ENCODE measurements at places on chromosomes 5 and 9.

- no peak for DNase-seq
Measured at GRCh38 chr5:137389042-137389441, 110.1 kb downstream of the SPOCK1 start.

- no peak for DNase-seq
Measured at GRCh38 chr9:137485343-137486140, 26.4 kb upstream of the NSMF start.

DNA sequence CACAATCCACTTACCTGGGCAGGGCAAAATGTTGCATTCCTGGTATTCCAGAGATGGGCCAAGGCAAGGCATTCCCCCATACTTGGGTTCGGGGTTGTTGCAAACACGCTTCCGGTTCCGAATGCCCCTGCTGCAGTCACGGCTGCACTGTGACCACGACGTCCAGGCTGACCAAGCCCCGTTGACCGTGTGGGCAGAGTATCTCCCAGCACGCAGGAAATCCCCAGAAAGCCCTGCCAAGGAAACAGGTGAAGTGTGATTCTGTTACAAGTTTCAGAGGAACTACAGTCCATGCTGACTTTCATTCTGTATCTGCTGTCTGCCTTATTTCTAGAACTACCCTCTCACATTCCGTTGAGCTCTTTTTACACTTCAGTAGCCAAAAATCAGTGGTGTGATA, 483.0 kb downstream of the SEMA5A start:
- DNase-seq = no peak

DNA sequence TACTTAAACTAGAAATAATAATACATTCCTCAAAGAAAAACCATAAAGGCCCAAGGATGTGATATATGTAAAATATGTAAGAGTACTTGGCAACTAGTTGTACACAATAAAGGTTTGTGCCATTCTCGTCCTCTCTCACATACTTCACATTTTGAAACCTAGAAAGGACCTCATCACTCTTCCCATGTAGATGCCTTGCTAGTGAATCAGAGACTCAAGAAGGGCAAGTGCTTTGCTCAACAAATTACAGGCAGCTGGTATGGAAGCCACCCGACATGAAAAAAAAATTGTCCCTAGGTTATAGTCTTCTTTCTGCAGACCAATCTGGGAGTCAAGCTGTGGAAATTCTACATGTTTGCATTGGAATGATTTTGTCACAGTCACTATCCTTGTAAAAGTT, 31.7 kb downstream of the ADRB2 start:
- DNase-seq = peak; percentile 13

GRCh38 chr5:124104821-124105220, 592.8 kb downstream of the CSNK1G3 start:
- no peak for DNase-seq

DNA sequence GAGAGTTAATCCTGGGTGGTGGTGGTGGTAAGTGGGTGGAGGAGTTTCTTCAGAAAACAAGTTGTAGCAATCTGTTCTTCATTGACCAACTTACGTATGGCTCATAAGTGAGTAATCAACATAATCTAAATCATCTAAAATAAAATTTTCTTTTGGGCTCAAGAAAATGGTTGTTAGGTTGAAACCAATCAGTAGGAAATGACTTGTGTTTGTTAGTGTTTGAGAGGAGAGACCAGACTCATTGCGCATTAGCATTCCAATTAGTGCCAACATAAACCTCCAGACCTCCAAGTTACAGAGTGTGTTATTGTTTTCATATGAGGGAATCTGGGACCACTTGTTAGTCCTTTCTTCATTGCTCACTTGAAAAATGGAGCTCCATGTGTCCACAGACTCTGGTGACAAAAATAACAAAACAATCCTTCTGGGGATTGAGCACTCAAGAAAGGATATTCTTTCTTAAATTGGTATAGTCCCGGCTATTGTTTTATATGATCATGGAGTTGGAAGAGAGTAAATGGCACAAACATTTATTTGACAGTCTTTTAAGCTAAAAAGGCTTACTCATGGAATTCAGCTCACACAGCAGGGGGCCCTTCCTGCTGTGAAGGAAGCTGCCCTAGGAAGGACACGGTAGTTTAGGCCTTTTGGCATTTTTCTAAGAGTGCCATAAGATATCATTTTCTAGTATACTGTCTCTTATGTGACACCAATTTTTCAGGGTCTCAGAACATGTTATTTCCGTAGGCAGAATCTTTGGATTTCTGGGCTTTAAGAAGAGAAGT, 441.1 kb downstream of the EBF1 start:
- peak; percentile 84 for DNase-seq

DNA sequence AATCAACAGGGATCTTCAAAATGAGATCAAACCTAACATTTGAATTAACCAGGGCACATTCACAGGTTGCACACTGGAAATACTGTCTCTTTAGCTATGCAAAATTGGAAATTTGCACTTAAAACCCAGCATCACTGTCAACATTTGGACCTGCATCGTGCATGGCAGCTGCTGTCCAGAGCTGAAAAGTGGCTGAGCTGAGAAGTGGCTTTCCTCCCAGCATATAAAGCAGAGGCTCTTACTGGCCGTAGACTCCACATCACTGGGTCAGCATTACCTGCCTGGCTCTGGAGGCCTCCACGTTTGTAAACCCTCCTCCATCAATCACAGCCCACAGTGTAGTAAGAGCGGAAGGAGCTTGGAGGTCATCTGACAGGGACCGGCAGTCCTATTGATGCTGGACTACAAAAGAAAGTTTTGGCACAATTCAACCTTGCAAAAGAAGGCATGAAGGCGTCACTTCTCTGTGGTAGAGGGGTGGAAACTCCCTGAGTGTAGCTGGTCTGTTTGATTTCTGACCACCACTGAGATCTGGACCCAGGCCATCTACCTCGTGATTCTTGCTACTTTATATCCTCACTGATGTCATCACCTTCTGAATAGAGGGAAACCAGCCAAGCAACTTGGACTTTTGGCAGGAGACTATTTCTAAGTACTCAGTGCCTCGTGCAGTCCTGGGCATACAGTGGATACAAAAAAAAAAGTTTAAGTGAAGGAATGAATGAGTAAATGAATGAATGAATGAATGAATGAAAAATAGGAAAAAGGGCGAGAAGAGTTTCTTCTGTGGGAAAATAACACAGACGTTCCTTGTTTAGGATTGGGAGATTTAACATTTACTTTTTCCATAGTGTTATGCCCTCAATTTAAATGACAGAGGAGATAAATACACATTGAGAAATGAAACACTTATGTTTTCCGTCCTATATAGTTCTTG, 14.8 kb downstream of the RASEF start:
- DNase-seq = peak; percentile 91

DNA sequence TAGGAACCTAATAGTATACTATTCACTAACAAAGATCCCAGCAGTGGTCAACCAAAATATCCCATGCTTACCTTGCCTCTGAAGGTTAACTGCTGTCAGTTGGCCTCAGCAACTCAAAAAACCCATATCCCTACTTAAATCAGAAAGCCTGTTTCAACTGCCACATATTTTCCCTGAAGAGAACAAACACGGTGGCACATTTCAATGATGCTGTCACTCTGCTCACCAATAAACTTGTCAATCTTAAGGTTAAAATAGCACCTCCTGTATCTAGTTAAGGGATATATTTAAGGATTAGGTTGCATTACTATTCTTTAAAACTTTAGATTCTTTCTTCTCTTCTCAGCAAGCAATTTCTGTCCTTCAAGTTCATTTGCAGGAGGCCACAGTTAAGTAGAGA, 986.9 kb downstream of the CDH18 start:
- DNase-seq = no peak

GRCh38 chr5:10563110-10563944, 543 bp upstream of the ANKRD33B start:
- peak; percentile 47 for DNase-seq

GRCh38 chr5:17817990-17818389, 183.7 kb downstream of the TAF11L14 start:
- DNase-seq = peak; percentile 62

Data from choroid plexus epithelial cell (primary cell).